ENCODE measurements at places on chromosomes 4 and X. TPM values are rescaled to one million over a fixed set of nuclear protein-coding genes. Genes with fewer than 3 reads are reported as not detected.
A peak's percentile ranks its signal among the peaks of the same experiment; 100 is the strongest.

The TCEAL7 gene
- total RNA-seq, result not detected

DNA sequence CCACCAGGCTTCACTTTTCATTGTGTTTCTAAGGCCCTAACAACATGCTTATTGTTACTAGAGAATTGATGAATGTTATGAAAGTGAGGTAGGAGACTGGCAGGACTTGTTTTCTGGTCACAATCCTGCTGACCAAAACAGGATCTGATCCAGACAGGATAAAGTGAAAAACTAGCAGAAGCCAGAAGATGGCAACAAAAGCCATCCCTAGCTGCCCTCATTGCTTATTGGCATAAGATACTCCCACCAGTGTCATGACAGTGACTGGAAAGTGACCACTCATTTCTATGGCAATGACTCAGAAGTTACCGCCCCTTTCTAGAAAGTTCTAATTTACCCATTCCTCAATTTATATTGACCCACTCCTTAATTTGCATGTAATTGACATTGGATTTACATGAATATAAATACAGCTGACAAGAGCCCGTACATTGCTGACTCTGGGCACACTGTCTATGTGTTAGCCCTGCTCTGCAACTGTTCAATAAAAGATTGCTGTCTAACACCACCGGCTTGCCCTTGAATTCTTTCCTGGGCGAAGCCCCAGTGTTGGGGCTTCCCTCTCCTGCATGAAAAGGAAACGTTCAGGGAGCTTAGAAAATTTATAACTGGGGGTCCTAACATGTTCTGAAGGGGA is 30.0 kb upstream of the FGG start:
- H3K4me1 ChIP-seq, result peaks cover 24% of the 10 kb centered on the region
- no peaks in the 10 kb centered on the region for H3K36me3 ChIP-seq
- DNase-seq, result no peak
- no peaks in the 10 kb centered on the region for H3K27me3 ChIP-seq
- no peak overlapping the region for H3K4me3 ChIP-seq
- no peak overlapping the region for H3K27ac ChIP-seq

DNA sequence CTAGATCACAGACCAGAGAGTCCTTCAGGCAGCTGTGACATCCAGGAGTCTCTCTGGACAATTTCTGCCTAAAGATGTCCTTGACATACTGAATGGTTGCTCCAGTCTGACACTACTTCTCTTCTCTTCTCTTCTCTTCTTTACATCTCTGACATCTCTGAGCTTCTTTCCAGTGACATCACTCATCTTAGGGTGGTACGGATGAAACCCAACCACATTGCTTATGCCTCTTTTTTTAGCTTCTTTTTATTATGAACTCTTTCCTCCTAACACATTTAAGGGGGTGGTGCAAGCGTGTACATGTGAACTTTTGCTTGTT is 39.4 kb upstream of the IRF2 start:
- H3K4me1 ChIP-seq, result no peaks in the 10 kb centered on the region
- H3K36me3 ChIP-seq, result no peaks in the 10 kb centered on the region
- no peak overlapping the region for H3K4me3 ChIP-seq
- peaks cover 16% of the 10 kb centered on the region for H3K27me3 ChIP-seq
- DNase-seq, result no peak

- peaks cover 72% of the 10 kb centered on the region for H3K27me3 ChIP-seq
- H3K4me3 ChIP-seq, result peak overlapping the region; percentile 53
- peaks cover 9% of the 10 kb centered on the region for H3K4me1 ChIP-seq
- peak; percentile 73 for DNase-seq
- no peaks in the 10 kb centered on the region for H3K36me3 ChIP-seq
Observed at GRCh38 chrX:151754047-151754429, 19.5 kb downstream of the CNGA2 start.

The OPHN1 gene
- 13.1 TPM for total RNA-seq

The EPHA5 gene
- total RNA-seq, result not detected

DNA sequence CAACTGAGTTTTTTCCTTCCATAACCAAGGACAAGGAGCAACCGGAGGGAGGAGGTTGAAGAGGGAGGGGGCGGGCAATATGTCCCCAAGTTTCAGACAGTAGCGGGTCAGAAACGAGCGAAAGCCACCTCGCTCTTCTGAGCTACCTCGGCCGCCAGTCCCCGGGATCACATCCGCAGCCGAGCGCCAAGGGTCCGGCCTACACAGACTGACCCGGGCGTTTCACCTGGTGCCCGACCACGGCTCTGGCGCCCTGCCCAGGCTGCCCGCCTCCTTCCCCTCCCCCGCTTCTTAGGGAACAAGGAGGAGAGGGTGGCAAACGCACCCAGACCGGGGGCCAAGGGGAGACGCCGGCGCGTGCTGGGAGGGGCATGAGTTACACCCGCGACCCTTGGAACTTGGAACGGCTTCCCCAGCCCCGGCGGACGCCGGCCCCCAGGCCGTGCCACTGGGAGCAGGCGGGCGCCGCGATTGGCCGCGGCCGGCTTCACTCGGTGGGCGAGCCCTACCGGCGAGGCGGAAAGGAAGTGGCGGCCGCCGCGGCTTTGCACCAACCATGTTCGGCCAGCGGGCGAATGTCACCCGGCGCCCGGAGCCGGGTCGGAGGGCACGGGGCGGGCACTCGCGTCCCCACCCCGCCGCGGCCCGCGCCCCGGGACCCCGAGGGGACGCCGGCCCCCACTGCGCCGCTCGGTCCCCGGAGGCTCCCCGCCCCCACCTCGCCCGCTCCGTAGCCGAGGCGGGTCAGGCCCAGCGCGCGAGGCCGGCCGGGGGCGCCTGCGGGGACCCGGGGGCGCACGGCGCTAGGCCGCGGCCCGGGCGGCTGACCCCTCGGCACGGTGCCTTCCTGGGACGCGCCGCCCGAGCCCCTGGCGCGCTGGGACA is 1.5 kb downstream of the IRF2 start:
- no peaks in the 10 kb centered on the region for H3K27me3 ChIP-seq
- H3K36me3 ChIP-seq, result peaks cover 45% of the 10 kb centered on the region
- H3K4me1 ChIP-seq, result peaks cover 13% of the 10 kb centered on the region
- H3K4me3 ChIP-seq, result peak overlapping the region; percentile 88

GRCh38 chr4:158722291-158722916 is 792 bp downstream of the PPID start:
- peak; percentile 6 for DNase-seq
- H3K36me3 ChIP-seq, result peaks cover 30% of the 10 kb centered on the region
- no peaks in the 10 kb centered on the region for H3K27me3 ChIP-seq
- H3K27ac ChIP-seq, result peak overlapping the region; percentile 78
- H3K4me3 ChIP-seq, result peak overlapping the region; percentile 94

GRCh38 chr4:61011051-61011450 is 189.1 kb upstream of the ADGRL3 start:
- no peaks in the 10 kb centered on the region for H3K36me3 ChIP-seq
- no peak overlapping the region for H3K27ac ChIP-seq
- no peak overlapping the region for H3K4me3 ChIP-seq
- H3K4me1 ChIP-seq, result no peaks in the 10 kb centered on the region
- no peak for DNase-seq

DNA sequence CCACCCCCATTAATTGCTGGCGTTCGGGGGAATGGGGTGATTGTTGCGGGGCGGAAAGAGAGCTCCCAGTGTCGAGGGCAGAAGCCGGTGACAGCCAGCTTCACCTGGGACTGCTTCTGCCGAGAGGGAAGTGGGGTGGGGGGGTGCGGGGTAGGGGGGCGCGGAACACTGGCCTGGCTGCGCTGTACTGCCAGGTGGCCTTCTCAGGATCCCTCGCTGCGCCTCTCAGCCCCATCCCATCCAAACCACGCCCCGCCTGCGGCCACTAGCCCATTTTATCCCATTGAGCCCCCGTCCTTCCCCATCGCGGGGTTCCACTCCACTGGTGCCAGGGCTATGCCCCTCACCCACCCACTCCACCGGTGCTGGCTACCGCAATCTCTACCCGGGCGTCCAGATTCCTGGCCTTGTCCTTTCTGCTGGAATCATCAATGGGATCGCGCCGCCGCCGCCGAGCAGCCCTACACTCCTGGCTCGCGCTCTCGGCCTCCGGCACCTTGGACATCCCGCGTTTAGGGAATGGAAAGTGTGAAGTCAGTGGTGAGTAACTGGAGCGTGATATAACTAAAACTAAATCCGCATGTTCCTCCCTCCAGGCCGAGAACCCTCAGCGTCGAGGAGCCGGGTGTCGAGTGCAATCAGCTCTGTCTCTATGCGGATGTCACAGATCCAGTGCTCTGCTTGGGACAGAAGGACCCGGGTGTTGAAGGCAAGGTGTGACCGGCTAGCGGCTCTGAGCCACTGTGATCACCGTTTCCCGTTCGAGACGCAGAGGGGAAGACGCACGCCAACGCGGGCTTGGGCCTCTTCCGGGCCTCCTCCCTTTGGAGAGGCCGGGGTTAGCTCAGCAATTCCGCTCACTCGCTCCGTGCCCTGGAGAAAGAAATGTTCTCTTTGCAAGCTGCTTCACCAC is 20.5 kb downstream of the NKX3-2 start:
- no peak overlapping the region for H3K4me3 ChIP-seq

The POU3F4 gene
- not detected for total RNA-seq

DNA sequence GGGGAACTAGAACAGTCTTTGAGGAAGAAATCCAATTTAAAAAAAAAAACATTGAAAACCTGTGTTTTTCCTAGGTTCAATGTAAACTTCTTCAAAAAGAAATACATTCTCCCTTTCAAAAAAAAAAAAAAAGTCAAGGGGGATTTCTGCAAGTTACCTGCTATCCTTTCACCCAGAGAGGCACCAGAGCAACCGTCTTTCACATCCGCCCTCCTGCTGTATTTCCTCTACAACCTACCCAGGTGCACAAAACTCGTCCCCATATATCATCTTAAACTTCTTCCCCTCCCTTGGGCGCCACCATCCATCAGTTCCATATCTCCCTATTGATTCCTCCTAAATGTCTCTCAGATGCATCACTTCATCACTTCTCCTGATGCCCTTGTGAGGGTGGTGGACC is 74.5 kb downstream of the NR3C2 start:
- H3K4me3 ChIP-seq, result no peak overlapping the region
- H3K27ac ChIP-seq, result no peak overlapping the region
- no peaks in the 10 kb centered on the region for H3K36me3 ChIP-seq
- H3K4me1 ChIP-seq, result peaks cover under 1% of the 10 kb centered on the region
- H3K27me3 ChIP-seq, result no peaks in the 10 kb centered on the region

DNA sequence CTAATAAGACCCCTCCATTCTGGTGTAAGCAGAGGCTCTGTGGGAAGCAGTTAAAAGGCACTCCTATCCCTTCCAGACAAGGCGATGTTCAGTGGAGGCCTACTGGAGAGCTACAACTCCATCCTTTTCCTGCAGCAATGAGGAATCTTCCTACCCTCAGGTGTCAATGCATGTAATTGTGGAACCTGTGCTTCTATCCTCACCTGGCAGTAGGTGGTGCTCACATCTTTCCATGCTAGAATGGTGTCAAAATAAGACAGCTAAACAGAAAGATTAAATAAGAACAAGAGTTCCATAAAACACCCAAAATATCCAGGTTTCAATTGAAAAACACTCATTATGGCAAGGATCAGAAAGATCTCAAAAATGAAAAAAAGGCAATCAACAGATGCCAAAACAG is 224.6 kb downstream of the IL15 start:
- peak; percentile 27 for DNase-seq
- H3K4me3 ChIP-seq, result no peak overlapping the region
- no peak overlapping the region for H3K27ac ChIP-seq

DNA sequence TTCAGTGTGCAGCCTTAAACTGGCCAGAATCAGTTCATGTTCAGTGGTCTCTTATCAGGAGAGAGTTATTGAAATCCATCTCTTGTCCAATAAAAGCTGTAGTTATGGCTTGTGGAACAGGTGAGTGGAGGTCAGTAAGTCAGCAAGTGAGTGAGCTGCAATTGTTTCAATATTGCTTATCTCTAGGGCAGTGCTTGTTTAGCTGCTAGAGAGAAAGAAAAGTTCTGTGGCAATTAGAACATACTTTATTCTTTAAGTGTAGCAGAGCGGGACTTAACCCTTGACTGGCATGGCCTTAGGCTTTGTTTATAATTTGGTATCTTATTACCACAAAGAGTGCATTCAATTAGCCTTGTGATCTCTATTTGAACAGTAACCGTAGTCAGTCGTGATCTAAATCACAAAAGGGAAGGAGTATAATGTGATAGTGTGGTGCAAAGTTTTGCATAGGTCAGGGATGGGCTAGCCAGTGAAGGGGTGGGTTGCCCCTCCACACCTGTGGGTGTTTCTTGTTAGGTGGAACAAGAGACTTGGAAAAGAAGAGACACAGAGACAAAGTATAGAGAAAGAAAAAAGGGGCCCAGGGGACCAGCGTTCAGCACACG is 6.9 kb upstream of the ETDC start:
- no peak overlapping the region for H3K27ac ChIP-seq
- H3K4me3 ChIP-seq, result no peak overlapping the region
- H3K36me3 ChIP-seq, result no peaks in the 10 kb centered on the region
- no peaks in the 10 kb centered on the region for H3K27me3 ChIP-seq
- no peak for DNase-seq
- no peaks in the 10 kb centered on the region for H3K4me1 ChIP-seq

DNA sequence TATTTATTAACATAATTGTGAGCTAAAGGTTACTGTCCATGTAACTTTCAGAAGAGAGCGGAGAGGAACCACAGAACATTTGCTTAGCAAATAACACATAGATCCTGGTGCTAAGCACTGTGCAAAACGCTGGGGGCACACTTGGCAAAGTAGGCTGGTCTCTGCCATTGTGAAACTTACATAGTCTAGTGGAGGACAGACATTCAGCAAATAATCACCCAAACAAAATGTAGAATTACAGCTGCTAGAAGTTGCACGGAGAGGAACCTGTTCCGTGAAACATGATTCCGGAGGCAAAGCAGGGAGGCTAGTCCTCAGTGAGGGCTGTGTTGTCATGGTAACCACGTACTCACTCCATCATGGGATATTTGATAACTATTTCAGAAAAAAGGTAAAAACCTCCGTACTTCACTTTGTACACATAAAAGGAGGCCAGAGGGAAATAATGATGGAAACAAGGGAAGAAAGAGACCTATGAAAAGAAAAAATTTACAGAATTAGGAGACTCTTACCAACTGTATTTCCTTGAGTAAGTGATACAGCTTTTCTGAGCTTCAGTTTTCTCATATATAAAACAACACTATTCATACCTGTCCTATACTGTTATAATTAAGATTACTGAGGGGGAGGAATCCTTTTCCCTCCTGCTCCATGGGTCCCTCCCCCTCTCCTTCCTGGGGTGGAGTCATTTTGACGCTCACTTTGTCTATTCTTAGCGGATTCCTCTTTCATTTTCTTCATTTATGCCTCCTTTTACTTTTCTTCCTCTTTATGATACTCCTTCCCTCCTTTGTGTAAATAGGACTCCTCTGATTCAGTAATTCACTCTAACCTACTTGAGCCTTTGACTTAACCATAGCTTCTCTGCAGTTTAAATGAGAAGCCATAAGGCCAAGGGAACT is 825 bp upstream of the RASGEF1B start:
- H3K4me3 ChIP-seq, result peak overlapping the region; percentile 87
- DNase-seq, result peak; percentile 40

The FDCSP gene
- total RNA-seq, result 2,729 TPM

The RAB40A gene
- 0.68 TPM for total RNA-seq

The EGF gene
- 1.6 TPM for total RNA-seq

- H3K4me1 ChIP-seq, result no peaks in the 10 kb centered on the region
- no peaks in the 10 kb centered on the region for H3K36me3 ChIP-seq
- no peak overlapping the region for H3K27ac ChIP-seq
- DNase-seq, result no peak
Observed at GRCh38 chrX:29196501-29196900, 609.3 kb downstream of the IL1RAPL1 start.

- DNase-seq, result no peak
- no peak overlapping the region for H3K27ac ChIP-seq
- peaks cover 17% of the 10 kb centered on the region for H3K4me1 ChIP-seq
- peaks cover 33% of the 10 kb centered on the region for H3K36me3 ChIP-seq
- peak overlapping the region; percentile 99 for H3K4me3 ChIP-seq
Observed at GRCh38 chr4:158767451-158767850, 1.4 kb upstream of the FNIP2 start.

- H3K27ac ChIP-seq, result no peak overlapping the region
- DNase-seq, result no peak
- no peaks in the 10 kb centered on the region for H3K4me1 ChIP-seq
- H3K27me3 ChIP-seq, result no peaks in the 10 kb centered on the region
Observed at GRCh38 chr4:98890702-98891455, 38.1 kb downstream of the EIF4E start.

The CSAG1 gene
- not detected for total RNA-seq
